Heart left ventricle (tissue), 16 donors: ENCODE measurements at places on chromosomes 2 and 18. TPM values are rescaled to one million over a fixed set of nuclear protein-coding genes. Genes with fewer than 3 reads are reported as not detected.

MYCN gene
- total RNA-seq = not detected

- peak overlapping the region; percentile 29 for H3K27ac ChIP-seq
- no peaks in the 10 kb centered on the region for H3K27me3 ChIP-seq
- peaks cover 44% of the 10 kb centered on the region for H3K4me1 ChIP-seq
- no peak overlapping the region for H3K4me3 ChIP-seq
These were observed 60.6 kb downstream of the DIPK1C start for GRCh38 chr18:74396171-74397169.

DNA sequence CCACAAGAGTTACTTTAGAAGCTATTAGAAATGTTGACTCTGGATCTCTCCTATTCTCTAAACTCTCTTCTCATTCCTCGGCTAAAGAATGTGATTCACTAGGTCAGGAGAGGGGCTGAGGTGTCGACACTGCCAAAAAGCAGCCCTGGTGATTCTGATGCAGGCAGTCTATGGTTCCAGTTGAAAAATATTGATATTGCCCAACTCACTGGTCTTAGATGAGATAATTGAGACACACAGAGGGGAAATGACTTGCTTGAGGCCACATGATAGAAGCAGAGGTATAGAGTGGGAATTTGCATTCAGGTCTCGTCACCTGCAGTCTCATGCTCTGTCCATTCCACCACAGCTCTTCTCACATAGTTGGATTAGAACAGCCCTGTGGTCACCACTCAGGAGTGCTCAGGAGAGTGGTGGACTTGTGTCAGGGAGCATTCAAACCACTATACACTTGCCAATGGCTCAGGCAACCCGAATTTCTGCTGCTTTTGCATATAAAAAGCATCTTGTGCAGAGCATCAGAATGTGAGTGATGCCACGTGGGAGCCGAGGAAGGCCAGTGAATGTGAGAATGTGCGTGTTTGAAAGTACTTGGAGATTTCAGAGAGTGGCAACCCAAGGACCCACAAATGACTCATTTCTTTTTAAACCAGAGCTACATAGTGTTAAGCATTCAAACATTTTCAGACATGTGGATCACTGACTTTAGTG lies 65.1 kb upstream of the CTLA4 start:
- no peaks in the 10 kb centered on the region for H3K27me3 ChIP-seq
- no peak overlapping the region for H3K4me3 ChIP-seq
- DNase-seq = no peak
- no peak overlapping the region for H3K27ac ChIP-seq

GRCh38 chr18:61064911-61065310 lies 268.3 kb upstream of the CDH20 start:
- H3K27me3 ChIP-seq = no peaks in the 10 kb centered on the region
- no peaks in the 10 kb centered on the region for H3K4me1 ChIP-seq
- H3K27ac ChIP-seq = no peak overlapping the region
- H3K36me3 ChIP-seq = no peaks in the 10 kb centered on the region

- no peak for DNase-seq
- H3K4me1 ChIP-seq = peaks cover 18% of the 10 kb centered on the region
- no peak overlapping the region for H3K27ac ChIP-seq
- H3K27me3 ChIP-seq = no peaks in the 10 kb centered on the region
- no peaks in the 10 kb centered on the region for H3K36me3 ChIP-seq
- H3K4me3 ChIP-seq = peak overlapping the region; percentile 42
These were observed 241.8 kb upstream of the RAB12 start for GRCh38 chr18:8367217-8367988.

DNA sequence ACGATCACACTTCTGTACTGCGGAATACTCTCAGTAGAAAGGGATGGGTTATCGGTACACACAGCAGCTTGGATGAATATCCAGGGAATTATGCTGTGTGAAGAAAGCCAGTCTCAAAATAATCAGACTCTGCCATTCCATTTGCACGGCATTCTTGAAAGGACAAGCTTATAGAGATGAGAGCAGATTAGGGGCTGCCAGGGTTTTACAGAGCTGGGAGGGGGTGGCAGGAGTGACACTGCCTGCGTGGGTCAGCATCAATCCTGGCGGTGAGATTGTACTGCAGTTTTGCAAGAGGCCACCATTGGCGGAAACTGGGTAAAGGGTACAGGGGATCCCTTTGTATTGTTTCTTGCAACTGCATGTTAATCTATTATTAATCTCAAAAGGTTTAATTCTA lies 16.6 kb downstream of the KCNG2 start:
- DNase-seq = no peak
- H3K4me1 ChIP-seq = no peaks in the 10 kb centered on the region
- no peaks in the 10 kb centered on the region for H3K27me3 ChIP-seq
- H3K27ac ChIP-seq = no peak overlapping the region

GRCh38 chr2:28224648-28225472 lies 167.8 kb upstream of the FOSL2 start:
- H3K27me3 ChIP-seq = no peaks in the 10 kb centered on the region
- no peak overlapping the region for H3K27ac ChIP-seq
- H3K36me3 ChIP-seq = no peaks in the 10 kb centered on the region
- no peak overlapping the region for H3K4me3 ChIP-seq

TNFAIP6 gene
- 3.0 TPM for total RNA-seq

DNA sequence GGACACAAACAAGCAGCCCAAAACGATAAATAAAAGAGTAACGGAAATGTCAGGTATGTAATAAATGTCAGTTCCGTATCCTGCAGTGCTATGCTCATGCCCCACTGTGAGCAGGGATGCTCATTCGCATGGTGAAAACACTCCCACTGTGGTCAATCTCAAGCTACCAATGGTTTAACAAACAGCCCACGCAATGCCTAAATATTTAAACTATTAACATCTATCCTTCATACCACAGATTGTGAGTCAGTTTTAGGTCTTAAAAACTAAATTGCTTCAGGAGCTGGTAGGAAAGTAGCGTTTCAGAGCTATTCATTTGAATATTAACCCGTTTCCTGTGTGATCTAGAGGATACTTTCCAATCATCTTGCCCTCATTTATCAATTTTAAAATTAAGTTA lies 207.4 kb downstream of the TCF4 start:
- no peaks in the 10 kb centered on the region for H3K36me3 ChIP-seq
- H3K27ac ChIP-seq = no peak overlapping the region
- DNase-seq = no peak
- no peaks in the 10 kb centered on the region for H3K4me1 ChIP-seq

FABP1 gene
- total RNA-seq = not detected

- peaks cover 10% of the 10 kb centered on the region for H3K4me1 ChIP-seq
- no peaks in the 10 kb centered on the region for H3K27me3 ChIP-seq
- H3K4me3 ChIP-seq = no peak overlapping the region
- H3K27ac ChIP-seq = peak overlapping the region; percentile 80
- H3K36me3 ChIP-seq = no peaks in the 10 kb centered on the region
These were observed 17.5 kb downstream of the STEAP3 start for GRCh38 chr2:119241205-119241532.

GRCh38 chr2:119315241-119315925 lies 51.3 kb downstream of the C2orf76 start:
- no peaks in the 10 kb centered on the region for H3K27me3 ChIP-seq
- peak overlapping the region; percentile 48 for H3K27ac ChIP-seq
- H3K4me1 ChIP-seq = peaks cover 9% of the 10 kb centered on the region
- no peak overlapping the region for H3K4me3 ChIP-seq
- DNase-seq = no peak
- no peaks in the 10 kb centered on the region for H3K36me3 ChIP-seq

GRCh38 chr18:23302511-23302850 lies 150.6 kb upstream of the RIOK3 start:
- no peaks in the 10 kb centered on the region for H3K4me1 ChIP-seq
- H3K27ac ChIP-seq = peak overlapping the region; percentile 41
- no peaks in the 10 kb centered on the region for H3K36me3 ChIP-seq
- no peaks in the 10 kb centered on the region for H3K27me3 ChIP-seq

DNA sequence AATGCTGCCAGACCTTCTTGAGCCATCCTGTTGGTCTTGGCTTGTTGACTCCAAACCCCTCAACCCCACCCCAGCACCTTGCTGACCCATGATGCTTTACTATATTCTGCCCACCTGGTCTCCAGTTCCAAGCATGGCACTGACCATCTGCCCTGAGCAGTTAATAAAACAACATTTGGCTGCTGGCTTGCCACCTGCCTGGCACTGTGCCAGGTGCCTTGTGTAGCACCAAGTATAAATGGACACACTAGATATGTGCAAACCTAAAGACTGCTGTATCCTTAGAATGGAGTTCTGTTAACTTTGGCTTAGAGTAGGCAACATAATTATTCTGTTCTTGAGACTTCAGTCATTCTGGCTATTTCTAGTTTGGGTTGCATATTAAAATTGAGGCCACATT lies 91.4 kb downstream of the ACSL3 start:
- no peak overlapping the region for H3K4me3 ChIP-seq
- H3K27ac ChIP-seq = no peak overlapping the region
- DNase-seq = no peak
- H3K27me3 ChIP-seq = no peaks in the 10 kb centered on the region
- peaks cover 5% of the 10 kb centered on the region for H3K4me1 ChIP-seq
